HEK293T (cell line): ENCODE measurements at places on chromosomes 7 and 10.

- DNase-seq, result no peak
Observed at GRCh38 chr7:44858161-44858560, 10.3 kb upstream of the H2AZ2 start.

- no peak for DNase-seq
Observed at GRCh38 chr7:101112233-101112632, 14.7 kb upstream of the SERPINE1 start.

DNA sequence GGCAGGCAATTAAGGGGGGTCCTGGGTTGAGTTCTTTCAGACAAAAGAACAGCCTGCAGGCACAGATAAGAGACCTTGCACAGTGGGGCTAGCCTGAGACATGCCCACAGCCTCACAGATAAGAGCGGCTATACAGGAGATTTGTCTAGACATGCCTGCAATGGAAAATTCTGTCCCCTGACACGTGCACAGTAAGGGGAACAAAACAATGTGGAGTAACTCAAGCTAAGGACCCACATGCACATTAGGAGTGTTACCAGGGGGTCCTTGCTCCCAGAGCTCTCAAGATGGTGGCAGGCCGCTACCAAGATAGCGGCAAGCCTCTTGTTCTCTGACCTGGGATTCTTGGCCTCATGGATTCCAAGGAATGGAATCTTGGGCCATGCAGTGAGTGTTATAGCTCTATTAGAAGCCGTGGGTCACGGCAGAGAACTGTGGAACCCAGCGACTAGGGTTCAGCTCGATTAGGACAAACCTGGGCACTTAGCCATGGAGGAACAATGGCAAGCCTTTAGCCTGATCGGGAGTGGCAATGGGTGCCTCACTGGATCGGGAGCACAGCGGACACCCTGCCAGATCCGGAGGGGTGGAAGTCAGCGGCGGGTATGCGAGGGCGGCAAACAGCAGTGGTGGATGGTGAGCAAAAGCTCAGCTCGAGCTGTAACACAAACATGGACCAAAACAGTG, 196.9 kb downstream of the CCSER2 start:
- no peak for DNase-seq

DNA sequence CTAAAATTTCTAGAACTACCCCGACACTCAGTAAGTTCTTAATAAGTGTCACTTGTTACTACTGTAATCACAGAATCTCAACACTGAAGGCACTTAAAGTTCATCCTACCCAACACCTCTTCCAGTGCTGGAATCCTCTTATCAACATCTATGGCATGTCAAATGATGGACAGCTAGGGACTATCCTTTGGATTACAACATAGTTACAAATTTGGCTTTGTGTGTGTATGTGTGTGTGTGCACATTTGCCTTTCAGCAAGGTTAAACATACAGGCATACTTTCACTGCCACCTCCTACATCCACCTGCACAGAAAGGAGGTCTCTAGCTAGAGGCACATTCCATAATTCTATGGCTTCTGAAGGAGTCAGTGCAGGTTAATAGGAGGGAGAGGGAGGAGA, 25.8 kb downstream of the PTTG1IP2 start:
- no peak for DNase-seq
